ENCODE measurements at places on chromosomes 2 and 18.

DNA sequence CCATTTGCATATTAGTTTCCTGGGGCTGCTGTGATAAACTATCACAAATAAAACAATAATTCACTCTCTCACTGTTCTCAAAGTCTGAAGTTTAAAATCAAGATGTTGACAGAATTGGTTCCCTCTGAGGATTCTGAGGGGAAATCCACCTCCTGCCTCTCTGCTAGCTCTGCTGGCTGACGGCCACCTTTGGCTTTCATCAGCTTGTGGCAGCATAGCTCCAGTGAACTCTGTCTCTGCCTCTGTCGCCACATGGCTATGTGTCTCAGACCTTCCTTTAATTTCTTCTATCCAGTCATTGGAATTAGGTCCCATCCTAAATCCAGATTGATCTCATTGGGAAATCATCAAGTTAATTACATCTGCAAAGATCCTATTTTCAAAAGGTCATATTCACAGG lies 38.9 kb upstream of the TRIM43 start:
- DNase-seq = no peak

DNA sequence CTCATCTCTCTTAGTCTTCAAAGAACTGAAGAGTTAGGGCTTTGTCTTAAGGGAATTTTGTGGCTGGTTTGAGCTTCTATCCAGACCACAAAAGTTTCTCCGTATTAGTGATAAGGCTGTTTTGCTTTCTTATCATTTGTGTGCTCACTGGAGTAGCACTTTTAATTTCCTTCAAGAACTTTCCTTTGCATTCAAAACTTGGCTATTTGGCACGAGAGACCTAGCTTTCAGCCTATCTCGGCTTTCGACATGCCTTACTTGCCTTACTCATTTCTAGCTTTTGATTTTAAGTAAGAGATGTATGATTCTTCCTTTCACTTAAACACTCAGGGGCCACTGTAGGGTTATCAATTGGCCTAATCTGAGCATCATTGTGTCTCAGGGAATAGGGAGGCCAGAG lies 29.9 kb downstream of the HDHD2 start:
- DNase-seq = no peak

DNA sequence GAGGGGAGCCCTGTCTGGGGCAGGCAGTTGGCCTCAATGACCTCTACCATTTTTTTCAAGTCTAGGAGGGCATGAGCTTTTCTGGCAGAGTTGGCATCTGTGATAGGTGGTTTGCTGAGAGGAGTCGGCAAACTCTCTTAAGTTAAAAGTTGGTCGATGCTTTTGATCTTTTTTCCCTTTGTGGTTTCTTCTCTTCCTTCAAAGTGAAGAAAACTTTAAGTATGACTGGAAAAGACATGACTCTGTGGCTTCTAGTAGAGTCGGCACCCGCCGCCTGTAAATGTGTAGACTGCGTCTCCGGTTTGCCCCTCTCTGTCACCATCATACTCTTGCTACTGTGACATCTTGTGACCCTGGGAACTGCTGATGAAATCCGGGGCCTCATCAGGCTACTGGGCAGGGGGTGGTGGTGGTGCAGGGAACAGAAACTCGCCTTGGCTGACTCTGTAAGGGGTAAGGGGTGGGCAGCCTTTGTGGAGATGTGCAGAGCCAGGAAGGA lies 21.1 kb downstream of the INPP5D start:
- no peak for DNase-seq

GRCh38 chr2:230327418-230328154 lies 593 bp downstream of the SP140L start:
- no peak for DNase-seq

- no peak for DNase-seq
These were observed 36.6 kb downstream of the SLC14A1 start for GRCh38 chr18:45760462-45761036.

DNA sequence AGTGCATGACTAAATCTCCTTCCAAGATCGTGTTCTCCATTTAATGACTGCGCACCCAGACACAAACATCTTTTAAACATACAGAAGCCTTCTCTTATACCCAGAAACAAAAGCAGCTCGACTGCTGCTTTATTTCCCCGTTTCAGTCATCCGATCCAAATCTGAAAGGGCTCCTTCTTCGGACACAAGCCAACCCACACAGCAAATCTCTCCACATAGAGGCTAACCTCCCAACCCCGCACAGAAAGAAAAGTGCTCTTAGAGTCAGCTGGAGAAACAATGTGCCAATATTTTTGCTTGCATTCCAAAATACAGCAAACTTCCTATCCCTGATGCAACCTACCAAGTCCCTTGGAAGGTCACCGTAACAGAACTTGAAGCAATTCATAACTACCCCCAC lies 29.1 kb downstream of the GAREM1 start:
- DNase-seq = no peak

DNA sequence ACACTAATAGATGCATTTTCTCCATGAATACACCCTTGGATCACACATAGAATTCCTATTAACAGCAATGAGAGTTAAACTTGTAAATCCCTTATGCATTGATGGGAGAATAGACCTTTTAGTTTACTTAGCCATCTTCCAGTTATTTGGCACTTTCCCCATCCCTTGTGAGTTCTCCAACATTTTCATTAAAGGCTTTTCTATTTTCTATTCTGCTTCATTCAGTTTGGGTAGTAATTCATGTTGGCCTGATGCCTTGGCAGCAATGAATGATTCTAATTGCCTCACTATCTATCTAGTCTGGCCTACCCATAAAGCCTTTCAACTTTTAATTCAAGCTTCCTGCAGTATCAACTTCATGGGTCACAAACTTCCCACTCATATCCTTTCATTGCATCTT lies 32.3 kb downstream of the TBR1 start:
- DNase-seq = peak; percentile 76

GRCh38 chr18:51361130-51361860 lies 163.8 kb upstream of the MEX3C start:
- no peak for DNase-seq

DNA sequence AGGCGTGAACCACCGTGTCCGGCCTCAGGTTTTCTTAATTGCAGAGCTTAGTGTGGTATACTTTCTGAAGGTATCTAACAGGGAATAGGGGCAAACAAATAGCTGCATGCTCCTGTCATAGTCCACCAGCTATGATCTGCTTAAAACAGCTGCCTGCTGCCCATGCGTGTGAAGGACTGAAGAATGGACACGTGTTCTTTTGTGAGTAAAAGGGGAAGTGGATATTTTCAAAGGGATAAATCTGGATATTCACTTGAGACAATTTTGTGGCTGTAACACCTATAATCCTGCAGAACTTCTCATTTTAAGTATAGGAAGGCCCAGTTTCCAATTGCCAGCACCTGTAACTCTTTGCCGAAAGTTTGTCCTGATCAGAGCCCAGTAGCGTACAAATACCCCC lies 44.7 kb downstream of the TRPM8 start:
- no peak for DNase-seq

DNA sequence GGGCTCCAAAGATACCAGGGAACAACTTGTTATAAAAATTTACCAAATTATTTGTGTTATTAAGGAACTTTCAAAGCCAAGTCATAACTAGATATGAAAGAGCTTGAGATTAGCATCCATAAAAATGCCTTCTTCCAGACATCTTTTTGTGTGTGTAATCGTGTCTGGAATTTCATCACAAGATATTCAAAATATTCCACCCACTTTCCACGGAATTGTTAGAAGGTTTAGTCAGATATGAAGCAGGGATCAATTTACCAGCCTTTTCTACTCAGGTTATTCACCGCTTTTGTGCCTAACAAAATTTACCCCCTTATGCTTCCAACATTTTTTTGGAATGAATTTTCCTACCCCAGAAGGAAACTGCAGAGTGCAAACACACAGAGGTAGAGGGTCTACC lies 130.2 kb upstream of the ACVR2A start:
- no peak for DNase-seq

DNA sequence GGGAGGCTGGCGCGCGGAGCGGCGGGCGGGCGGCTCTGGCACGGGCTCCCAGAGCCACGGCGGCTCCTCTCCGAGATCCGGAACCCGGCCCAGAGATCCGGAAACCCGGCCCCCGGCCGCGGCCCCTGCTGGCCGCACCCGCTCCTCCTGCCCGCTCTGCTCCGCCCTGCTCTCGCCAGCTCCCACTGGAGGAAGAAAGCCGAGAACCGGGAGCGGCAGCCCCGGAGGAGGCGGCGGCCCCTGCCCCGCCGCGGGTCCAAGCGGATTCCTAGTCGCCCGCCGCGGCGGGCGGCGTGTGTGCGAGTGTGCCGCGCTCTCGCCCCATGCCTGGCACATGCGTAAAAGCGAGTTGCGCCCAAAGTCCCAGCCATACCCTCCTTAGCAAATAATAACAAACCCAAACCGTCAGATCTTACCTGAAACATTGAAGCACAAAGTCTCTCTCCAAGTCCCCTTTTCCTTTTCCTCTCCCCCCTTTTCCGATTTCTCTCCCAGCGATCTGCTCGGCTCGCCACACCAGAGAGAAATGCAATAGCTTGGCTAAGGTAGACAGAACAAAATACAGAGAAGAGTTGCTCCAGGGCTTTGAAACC lies 108.7 kb upstream of the KCTD1 start:
- DNase-seq = no peak

- peak; percentile 41 for DNase-seq
These were observed 78.1 kb downstream of the IRS1 start for GRCh38 chr2:226721541-226721940.

- DNase-seq = no peak
These were observed 488.7 kb upstream of the TCF4 start for GRCh38 chr18:56076723-56077122.

DNA sequence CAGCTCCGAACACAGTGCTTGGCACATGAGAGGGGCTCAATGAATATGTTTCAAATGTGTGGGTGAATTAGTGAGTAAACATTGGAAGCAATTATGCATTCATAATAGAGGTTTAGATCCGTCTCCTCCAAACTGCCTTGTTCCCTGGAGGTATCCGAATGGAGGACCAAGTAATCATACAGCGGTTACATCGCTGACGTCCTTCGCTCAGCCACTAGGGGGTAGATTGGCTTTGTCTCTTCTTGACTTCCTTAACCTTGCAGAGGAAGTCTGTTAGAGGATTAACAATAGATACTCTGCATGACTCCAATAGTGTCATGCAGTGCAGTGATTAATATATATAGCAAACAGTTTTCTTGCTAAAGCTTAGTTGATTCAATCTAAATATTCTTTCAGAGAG lies 517.0 kb downstream of the PTPRM start:
- DNase-seq = no peak

- DNase-seq = no peak
These were observed 128.4 kb upstream of the MC4R start for GRCh38 chr18:60500960-60501359.

GRCh38 chr2:134692499-134692898 lies 26.3 kb downstream of the TMEM163 start:
- DNase-seq = no peak
